T-helper 22 cell (primary cell): ENCODE measurements at places on chromosomes 2 and 18.
A peak's percentile ranks its signal among the peaks of the same experiment; 100 is the strongest.

GRCh38 chr2:168694173-168694572 lies 108.3 kb upstream of the NOSTRIN start:
- DNase-seq: no peak

- DNase-seq: no peak
Observed at GRCh38 chr2:71545572-71546274, 92.4 kb downstream of the DYSF start.

DNA sequence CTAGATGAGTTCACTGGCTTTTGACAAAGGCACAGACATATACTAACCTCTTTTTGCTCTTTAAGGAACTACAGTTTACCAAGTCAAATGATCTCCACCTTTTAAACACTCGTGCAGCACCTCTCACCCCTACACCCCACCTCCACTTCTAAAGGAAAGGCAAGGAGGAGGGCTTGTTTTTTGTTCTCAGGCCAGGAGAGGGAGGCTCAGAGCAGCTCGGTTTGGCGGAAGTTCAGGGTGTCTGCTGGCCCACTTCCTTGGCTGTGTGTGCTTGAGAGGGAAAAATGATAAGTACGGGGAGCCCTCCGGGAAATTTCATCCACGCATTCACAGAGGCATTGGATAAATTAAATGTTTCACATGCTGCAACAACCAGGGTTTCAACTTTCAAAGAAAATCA lies 667.9 kb downstream of the BCL11A start:
- no peak for DNase-seq

- no peak for DNase-seq
Observed at GRCh38 chr18:51301376-51301775, 103.9 kb upstream of the MEX3C start.

GRCh38 chr18:48663931-48664847 lies 125.4 kb downstream of the CTIF start:
- peak; percentile 8 for DNase-seq

DNA sequence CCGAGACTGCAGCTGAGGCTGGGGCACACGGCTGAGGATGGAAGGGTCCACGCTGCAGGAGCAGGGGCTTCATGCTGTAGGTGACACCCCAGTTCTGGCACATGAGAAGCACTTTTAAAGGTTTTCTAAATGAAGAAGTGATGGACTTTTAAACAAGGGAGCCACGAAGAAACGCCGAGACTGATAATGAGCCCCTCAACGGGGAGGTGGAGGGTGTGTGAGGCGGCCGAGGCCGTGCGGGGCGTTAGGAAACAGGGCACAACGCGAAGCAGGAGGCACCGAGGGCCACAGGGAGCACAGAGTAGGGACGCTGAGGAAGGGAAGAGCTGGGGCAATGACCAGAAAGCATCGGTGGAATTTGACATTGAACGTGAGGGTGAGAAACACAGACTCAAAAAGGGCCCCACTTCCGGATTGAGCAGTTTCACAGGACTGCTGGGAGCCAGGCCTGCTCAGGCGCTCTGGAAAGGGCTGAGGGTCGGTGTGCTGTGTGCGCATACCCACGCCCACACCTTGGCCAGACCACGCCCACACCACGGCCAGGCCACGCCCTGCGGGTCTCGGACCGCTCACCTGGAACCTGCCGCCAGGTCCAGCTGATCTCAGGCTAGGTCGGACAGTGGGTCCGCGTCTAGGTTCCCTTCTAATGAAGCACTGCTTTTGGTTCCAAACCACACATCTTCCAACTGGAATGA lies 115.7 kb downstream of the GYPC start:
- DNase-seq: no peak

DNA sequence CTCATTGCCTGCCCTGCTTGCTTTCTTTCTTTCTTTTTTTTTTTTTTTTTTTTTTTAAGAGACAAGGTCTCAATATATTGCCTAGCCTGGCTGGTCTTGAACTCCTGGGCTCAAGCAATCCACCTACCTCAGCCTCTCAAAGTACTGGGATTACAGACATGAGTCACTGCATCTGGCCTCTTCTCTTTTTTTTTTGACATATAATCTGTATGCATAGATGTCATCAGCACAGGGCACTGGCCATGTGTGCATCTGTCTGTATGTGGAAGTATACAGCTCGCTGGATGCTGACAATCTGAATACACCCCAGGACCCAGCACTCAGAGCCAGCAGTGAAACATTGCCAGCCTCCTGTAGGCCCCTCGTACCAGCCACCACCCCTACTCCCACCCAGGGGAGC lies 49.5 kb downstream of the TFCP2L1 start:
- no peak for DNase-seq

- DNase-seq: no peak
Observed at GRCh38 chr2:205754924-205755321, 72.6 kb downstream of the NRP2 start.

DNA sequence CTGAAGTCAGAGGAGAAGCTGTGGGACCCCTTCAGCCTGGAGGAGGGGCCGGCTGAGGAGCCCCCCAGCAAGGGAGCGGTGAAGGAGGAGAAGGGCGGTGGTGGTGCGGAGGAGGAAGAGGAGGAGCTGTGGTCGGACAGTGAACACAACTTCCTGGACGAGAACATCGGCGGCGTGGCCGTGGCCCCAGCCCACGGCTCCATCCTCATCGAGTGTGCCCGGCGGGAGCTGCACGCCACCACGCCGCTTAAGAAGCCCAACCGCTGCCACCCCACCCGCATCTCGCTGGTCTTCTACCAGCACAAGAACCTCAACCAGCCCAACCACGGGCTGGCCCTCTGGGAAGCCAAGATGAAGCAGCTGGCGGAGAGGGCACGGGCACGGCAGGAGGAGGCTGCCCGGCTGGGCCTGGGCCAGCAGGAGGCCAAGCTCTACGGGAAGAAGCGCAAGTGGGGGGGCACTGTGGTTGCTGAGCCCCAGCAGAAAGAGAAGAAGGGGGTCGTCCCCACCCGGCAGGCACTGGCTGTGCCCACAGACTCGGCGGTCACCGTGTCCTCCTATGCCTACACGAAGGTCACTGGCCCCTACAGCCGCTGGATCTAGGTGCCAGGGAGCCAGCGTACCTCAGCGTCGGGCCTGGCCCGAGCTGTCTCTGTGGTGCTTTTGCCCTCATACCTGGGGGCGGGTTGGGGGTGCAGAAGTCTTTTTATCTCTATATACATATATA lies 46.0 kb downstream of the BOLA3 start:
- no peak for DNase-seq

GRCh38 chr2:25280051-25280687 lies 61.6 kb downstream of the DNMT3A start:
- DNase-seq: no peak

- no peak for DNase-seq
Observed at GRCh38 chr2:236284208-236284607, 20.0 kb upstream of the ASB18 start.
